ENCODE measurements at places on chromosomes 2 and 18. TPM values are rescaled to one million over a fixed set of nuclear protein-coding genes. Genes with fewer than 3 reads are reported as not detected.
A peak's percentile ranks its signal among the peaks of the same experiment; 100 is the strongest.

POTEC gene
- not detected for total RNA-seq

DNA sequence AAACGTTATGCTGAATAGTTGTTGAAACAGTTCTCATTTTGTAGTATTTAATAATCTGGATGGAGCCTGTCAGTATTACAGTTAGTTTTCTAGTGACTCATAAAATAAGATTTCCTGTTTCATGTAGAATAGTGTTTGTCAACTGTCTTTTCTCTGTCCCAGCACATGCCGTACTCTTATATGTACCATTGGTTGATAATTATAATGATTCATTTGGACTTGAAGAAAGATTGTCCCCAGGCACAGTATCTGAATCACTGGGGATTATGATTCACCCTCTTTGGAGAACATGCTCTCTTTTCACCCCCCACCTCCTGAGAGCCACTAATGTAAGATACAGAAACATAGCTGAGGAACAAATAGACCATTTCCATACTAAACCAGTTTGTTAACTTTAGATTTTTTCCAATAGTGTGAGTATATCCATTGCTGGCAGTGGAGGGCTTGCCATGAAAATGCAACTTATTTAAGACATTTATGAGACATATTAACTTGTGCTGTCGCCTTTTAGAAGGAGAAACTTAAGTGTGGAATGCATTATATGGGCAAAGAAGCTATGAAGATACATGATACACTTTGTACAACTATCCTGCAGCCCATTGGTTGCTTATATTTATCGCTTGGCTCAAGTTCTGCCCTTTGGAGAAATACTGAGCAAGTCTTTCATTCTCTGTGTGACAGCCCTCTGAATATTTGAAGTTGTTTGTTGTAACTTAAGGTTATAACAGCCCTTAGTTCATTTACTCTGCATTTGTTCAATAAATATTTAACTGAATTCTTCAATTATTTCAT, 12.4 kb downstream of the COPS8 start:
- peak; percentile 47 for DNase-seq

GRCh38 chr2:18749912-18750526, 160.7 kb upstream of the NT5C1B start:
- peak; percentile 78 for DNase-seq

- DNase-seq, result no peak
Observed at GRCh38 chr2:99772591-99773331, 282.9 kb upstream of the REV1 start.

GRCh38 chr2:58629545-58630119, 388.5 kb upstream of the FANCL start:
- no peak for DNase-seq

DNA sequence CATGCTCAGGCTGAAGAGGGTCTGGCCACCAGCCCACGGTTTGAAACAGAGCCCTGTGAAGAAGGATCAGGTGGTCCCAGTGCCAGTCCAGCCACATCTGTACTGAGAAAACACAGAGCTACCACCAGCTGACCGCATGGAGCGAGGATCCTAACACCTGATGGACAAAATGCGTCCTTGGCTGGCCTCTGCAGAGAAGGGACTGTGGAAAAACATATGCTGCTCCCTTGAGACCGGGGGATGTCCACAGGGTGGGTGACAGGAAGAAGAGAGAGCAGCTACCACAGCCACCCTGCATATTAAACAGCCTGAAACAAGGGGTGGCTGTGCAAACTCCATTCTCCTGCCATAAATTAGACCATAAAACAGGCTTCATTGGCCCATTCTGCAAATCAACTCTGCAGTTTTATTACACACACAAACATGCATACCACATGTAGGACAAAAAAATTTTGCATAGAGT, 137.2 kb downstream of the BCL2 start:
- no peak for DNase-seq

AQP12A gene
- total RNA-seq, result not detected

SLC38A11 gene
- total RNA-seq, result 0.19 TPM

DNA sequence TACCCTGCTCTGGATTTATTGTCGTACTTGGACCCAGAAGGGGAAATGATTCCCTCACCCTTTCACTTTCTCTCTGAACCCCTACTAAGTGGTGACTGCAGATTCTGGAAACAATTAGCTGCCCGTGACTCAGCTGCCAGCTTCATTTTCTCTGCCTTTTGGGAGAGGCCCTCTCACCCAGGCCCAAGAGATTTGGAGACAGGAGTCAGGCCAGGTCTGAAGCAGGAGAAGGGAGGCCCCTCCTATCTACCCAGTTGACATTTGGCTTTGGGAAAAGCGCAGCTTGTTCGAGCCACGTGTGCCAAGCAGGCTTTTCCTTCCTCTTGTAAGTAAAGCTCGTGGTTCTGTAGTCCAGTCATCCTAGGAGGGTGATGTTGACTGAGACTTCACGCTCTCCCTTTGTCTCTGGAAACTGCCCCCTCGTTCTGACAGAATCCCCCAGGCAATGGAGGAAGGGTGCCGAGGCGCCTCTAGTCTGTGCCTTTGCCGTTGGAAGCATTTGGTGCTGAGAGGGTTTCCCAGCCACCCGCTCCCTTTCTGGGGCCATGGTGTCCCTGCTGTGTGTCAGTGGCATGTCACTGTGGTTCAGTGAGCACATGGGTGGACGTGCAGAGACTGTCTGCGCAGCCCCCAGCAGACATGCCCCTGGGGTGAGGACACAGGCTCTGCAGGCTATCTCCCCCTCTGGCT, 8.6 kb downstream of the OXER1 start:
- DNase-seq, result no peak

GRCh38 chr18:48452861-48453323, 43.7 kb upstream of the ZBTB7C start:
- DNase-seq, result no peak

C2orf78 gene
- total RNA-seq, result not detected

- no peak for DNase-seq
Observed at GRCh38 chr2:164581050-164581449, 40.2 kb downstream of the GRB14 start.

CHCHD5 gene
- total RNA-seq, result 20.9 TPM

GRCh38 chr2:158905341-158905740, 63.1 kb upstream of the TANC1 start:
- no peak for DNase-seq

DNA sequence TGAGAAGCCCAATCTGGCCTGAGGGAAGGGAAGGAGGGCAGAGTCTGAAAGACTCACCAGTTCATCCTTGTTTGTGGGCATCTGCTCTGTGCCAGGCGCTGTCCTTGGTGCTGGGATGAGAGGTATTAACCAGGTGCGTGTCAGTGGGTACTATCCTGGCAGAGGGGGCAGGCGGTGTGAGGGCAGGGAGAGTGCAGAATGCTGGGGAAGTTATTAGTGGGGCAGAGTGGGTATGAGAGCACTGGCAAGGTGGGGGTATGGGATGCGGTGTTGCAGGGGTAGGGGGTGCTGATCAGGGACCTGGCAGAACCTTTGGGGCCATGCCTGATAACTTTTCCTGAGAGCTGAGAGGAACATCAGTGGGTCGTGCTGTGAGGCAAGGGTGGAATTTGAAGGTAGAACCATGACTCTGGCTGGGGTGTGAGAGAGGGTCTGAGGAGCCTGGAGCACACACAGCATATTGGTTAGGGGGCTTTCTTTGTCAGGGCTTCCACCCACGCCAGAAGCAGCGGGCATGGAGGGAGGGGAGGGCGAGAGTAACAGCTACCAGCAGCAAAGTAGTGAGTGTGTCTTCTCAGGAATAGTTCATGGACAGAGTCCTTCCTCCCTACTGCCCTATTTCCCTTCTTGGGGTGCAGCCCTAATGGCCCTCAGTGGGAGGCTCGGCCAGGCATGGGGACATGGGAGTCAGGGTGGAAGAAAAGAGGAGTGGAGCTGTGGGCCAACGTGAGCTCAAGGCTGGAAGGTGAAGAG, 290.7 kb downstream of the CYP26B1 start:
- DNase-seq, result peak; percentile 40

- DNase-seq, result peak; percentile 64
Observed at GRCh38 chr18:75809151-75809925, 381.8 kb upstream of the SMIM21 start.

GRCh38 chr2:122670897-122671296, 915.4 kb downstream of the TSN start:
- DNase-seq, result no peak

RBMS1 gene
- 67.5 TPM for total RNA-seq

GRCh38 chr2:85605406-85606115, 3.1 kb upstream of the TMEM150A start:
- DNase-seq, result peak; percentile 60

DNA sequence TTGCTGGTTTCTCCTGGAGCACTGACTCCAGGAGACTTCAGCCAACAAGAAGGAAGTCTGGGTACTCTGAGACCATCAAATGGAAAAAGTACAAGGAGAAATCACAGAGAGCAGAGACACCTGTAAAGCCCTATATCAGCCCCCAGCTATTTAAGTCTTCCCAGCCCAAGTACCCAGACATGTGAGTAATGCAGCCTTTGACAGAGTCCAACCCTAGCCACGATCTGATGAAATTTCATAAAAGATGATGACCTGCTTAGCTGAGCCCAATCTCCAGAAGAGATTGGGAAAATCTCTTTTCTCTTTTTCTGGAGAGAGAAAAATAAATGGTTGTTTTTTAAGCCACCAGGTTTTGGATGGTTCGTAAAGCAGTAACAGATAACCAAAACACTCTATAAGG, 196.6 kb downstream of the NBAS start:
- DNase-seq, result no peak

CCDC102B gene
- 22.1 TPM for total RNA-seq

DOK6 gene
- total RNA-seq, result not detected

DNA sequence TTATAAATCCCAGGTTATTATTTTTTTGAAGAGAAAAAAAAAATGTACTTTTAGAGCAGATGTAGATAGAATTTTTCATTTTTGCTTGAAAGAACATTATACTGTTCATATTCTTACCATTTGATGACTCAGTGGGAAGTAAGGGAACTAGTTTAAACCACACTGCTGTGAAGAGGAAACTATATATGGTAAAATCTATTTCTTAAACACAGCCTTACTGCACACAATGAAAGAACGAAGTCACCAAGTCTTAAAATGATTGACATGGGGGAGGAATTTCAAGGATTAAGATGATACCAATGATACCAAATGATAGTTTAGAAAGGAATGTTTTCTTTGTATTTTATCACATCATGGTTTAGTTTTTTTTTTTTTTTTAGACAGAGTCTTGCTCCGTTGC, 5.0 kb downstream of the ACTR2 start:
- DNase-seq, result peak; percentile 44

DNA sequence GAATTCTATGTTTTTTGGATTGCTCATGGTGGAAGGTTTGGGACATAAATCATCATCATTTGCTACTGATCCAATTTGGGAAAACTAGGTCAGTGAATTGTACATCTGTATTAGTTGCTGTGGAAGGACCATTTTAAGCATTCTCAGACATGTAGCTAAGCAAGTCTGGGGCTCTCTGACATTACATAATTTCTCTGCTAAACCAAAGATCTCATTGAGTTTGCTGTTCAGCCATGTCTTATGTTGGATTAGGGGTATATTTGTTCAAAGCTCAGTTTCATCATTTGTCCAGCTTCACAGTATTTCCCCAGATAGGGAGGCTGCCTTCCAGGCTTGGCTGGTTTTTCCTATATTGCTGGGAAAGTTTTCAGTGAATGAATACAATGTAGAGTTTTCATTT, 399.7 kb downstream of the MTX2 start:
- no peak for DNase-seq

DNA sequence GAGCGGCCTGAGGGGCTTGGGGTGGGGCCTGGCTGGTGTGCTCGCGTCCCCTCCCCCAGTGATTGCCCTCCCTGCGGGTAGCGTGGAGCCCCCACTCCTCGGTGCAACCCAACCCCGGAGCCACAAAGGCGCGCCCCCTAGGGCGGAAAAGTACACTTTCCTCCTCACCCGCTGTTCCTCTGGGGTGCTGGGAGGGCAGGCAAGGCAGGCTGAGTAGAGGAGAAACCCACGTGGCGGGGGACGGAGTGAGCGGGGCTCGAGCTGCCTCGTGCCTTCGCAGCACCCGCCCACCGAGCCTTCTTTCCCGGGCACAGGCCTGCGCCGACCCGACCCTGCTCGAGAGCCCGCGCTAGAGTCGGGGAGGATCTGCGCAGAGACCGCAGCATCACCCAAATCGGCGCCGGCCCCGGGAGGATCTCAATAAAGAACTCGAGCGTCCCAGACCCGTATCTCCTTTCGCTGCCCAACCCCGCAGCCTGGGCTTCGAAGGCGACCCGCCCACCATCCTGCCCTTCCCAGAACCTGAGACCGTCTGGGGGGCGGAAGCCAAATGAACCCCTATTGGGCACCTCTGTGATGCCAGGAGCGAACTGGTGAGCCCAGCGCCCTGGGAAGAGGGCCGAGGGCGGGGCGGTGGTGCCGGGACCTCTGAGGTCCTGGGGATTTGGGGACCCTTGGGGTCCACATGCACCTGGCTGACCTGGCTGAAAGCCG, 1.5 kb downstream of the UCN start:
- DNase-seq, result no peak

- no peak for DNase-seq
Observed at GRCh38 chr18:75113455-75113854, 95.5 kb downstream of the PTGR3 start.

- DNase-seq, result no peak
Observed at GRCh38 chr18:55592572-55592971, 4.6 kb upstream of the TCF4 start.

DNA sequence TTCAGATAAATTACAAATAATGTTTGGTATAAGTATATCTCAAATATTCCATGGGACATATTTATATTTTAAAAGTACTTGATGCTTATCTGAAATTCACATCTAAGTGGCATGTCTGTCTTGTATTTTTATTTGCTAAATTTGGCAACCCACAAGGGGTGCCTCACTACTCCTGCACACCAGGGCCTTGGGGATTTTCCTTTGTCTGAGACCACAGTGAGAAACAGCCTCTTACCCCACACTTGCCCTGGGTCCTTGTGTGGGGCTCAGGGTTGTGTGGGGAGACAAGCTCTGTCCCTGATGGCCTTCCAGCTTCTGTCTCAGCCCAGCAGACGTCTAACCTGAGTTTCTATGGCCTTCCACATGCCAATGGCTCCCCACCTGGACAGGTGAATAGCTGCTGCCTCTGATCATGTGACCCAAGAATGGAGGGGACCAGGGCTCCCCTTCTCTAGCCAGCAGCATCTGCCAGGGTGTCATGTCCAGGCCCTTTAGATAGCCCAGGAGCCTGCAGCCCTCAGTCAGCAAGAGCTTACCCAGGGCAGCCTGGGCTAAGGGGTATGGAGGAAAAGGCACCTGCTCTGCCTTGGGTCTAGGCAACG, 49.5 kb upstream of the MRPL33 start:
- no peak for DNase-seq

- DNase-seq, result no peak
Observed at GRCh38 chr2:234679301-234679740, 182.4 kb upstream of the ARL4C start.

DNA sequence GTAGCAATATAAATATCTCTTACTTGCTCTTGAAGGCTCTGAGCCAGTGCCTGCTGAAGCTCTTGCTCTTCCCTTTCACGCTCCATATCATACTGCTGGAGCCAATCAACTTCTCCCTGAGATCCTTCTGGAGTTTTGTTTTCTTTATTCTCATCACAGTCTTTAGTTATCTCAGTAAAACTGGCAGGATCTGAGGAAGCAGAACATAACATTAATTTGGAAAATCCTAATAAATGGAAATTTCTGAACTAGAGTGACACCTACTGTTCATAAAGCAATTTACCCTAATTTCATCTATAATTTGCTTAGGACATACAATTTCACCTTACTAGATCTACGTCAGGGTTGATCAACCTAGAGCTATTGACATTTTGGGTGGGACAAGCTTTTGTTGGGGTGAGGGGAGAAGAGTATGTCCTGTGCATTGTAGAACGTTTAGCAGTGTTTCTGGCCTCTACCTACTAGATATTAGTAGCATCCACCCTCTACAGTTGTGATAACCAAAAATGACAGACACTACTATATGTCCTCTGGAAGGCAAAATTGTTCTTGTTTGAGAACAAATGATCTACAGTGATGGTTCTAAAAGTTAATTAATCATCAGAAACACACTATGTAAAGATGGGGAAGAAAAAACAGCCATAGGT, 47.2 kb downstream of the VIL1 start:
- DNase-seq, result peak; percentile 33

Measured in myocyte (in vitro differentiated cells).